ENCODE measurements at places on chromosomes 7 and 10.

- no peak for DNase-seq
These were observed 59.7 kb downstream of the AUTS2 start for GRCh38 chr7:69657985-69658384.

DNA sequence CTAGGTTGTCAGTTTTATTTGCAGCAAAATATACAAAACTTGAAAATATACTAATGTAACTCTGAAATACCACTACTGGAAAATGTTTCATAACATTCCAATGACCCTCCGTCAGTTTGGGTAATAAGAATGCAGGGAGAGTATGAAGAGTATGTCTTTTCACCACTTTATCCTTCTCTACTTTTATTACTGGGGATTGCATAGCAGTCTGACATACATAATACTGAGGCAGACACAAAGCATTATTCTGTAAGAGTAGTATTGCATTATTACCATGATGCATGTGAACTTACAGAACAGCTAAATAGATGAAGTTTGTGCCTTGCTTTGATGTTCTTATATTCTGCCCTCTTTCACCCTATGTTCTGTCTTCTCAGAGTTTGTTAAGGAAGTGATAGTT, 151.8 kb upstream of the TPK1 start:
- no peak for DNase-seq

DNA sequence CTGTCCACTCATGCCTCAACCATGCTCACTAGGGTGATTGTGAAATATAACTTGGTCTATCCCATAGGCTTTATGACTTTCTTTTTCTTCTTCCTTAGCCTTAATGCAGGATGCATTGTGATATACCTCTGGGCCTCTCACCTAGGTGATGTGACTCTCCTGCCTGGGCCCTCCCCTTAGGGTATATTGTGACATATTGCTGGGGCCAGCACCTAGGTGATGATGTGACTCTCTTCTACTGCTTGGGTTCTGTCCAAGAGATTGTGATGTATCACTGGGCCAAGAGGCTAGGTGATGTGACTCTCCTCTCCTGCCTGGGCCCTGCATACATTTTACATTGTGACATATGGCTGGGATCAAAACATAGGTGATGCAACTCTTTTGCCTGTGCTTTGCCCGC, 14.7 kb upstream of the ZNF107 start:
- no peak for DNase-seq

- DNase-seq = no peak
These were observed 114.6 kb downstream of the TACC2 start for GRCh38 chr10:122103592-122103991.

DNA sequence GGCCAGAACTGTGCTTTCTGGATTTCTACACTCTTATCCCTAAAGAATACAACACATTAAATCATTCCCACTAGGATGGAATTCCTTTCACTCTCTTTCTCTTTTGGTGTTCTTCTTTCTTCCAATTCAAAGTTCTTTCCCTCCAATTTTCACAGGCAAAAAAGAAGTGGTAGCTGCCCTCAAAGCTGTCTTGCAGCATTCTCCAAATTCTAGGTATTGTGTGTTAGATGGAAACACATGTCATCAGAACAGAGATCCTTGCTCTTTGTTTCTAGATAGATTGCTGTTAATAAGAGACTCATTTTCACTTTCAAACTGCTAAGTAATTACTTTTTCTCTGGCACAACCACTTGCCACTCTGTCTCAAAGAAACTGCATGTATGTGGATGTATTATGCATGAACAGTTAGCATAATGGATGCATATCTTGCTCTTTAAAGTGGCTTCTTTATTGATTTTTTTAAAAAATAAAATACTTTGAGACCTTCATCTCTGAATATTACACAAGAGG, 31.0 kb downstream of the SHTN1 start:
- no peak for DNase-seq

DNA sequence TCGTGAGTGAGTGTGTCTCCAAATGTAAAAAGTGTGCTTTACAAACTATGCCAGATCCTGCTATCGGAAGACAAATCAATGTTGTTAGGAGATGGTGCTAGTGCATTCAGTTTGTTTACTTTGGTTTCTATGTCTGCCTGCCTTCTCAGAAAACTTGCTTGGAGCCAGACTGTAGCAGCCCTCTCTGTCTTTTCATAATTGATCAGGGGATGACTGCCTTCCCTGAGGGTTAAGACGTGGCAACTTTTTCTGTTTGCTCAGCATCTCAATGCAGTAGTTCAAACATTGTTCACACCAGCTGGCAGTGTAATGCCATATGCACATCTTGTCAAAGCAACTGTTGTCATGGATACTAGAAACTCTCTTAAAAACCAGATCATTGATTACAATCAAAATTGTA, 118.5 kb downstream of the FOXP2 start:
- no peak for DNase-seq

DNA sequence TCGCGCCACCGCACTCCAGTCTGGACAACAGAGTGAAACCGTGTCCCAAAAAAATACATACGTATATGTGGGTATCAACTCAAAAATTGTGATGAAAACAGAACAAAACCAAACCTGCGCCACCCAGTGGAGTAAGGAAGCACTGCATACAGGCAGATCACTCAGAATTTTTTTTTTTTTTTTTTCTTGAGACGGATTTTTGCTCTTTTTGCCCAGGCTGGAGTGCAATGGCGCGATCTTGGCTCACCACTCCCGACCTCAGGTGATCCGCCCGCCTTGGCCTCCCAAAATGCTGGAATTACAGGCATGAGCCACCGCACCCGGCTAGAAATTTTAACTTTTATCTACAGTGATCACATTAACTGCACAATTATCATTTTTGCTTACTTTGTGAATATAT, 9.1 kb upstream of the TMEM236 start:
- peak; percentile 14 for DNase-seq

GRCh38 chr10:123930340-123931001, 38.9 kb upstream of the CPXM2 start:
- DNase-seq = no peak

GRCh38 chr10:13624630-13625029, 37.9 kb downstream of the PRPF18 start:
- DNase-seq = no peak

- DNase-seq = no peak
These were observed 352.0 kb upstream of the AKR1E2 start for GRCh38 chr10:4473977-4474376.

All from NCI-H460 (cell line).